Left lung (tissue), 14 donors: ENCODE measurements at places on chromosomes 3 and 15. TPM values are rescaled to one million over a fixed set of nuclear protein-coding genes. Genes with fewer than 3 reads are reported as not detected.
A peak's percentile ranks its signal among the peaks of the same experiment; 100 is the strongest.

DNA sequence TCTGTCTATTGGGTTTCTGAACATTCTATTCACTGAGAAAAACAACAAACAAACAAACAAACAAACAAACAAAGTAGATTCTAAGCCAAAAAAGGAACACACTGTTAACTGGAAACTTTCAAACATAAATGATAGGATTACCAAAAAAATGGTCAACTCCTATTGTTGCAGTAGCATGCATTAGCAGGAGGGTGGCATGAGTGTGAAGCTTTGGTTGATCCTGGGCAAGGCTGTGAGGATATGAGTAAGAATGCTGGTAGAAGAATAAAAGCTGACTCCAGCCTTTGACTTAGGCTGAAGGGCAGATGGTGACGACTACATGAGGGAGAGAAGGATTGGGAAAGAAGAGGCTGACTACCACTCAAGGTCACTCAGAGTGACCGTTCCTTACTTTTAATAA lies 810.3 kb downstream of the VGLL3 start:
- no peak overlapping the region for H3K4me3 ChIP-seq
- no peaks in the 10 kb centered on the region for H3K27me3 ChIP-seq
- no peaks in the 10 kb centered on the region for H3K4me1 ChIP-seq
- H3K36me3 ChIP-seq: no peaks in the 10 kb centered on the region
- no peak overlapping the region for H3K27ac ChIP-seq
- DNase-seq: no peak

DNA sequence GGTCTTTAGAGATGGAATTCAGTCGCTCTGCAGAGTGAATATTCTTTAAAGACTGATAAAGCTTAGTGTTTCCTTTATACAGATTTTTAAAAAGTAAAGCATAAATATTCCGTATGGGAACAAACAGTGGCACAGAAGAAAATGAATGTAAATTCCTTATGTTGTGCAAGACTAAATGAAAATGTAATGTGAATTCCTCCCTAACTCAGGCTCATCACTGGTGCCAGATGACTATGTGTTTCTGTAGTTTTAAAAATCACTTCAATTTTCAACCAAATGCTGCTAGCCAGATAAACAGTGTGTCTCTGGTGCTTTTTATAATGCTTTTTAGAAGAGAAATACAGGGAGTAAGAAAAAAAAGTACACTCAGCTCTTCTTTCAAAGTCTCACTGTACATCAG lies 154.8 kb upstream of the SNTN start:
- H3K27ac ChIP-seq: no peak overlapping the region
- no peaks in the 10 kb centered on the region for H3K27me3 ChIP-seq
- H3K4me1 ChIP-seq: no peaks in the 10 kb centered on the region

DNA sequence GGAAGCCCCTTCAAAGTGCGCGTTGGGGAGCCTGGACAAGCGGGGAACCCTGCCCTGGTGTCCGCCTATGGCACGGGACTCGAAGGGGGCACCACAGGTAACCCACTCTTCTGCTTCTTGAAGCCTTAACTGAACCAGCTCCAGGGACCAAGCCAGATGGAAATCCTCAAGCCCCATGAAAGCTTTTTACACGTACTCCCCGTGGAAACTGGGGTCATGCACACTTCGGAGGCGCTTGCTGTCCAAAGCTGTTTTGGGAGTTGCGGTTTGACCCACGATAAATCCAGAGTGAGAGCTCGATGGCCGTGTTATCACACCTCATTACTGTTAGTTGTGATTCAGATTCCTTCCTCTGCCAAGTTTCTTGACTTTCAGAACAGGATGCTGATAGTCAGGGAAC lies 47.5 kb downstream of the DNASE1L3 start:
- peak; percentile 59 for DNase-seq
- H3K4me3 ChIP-seq: no peak overlapping the region
- no peaks in the 10 kb centered on the region for H3K27me3 ChIP-seq
- H3K36me3 ChIP-seq: peaks cover 50% of the 10 kb centered on the region

DNA sequence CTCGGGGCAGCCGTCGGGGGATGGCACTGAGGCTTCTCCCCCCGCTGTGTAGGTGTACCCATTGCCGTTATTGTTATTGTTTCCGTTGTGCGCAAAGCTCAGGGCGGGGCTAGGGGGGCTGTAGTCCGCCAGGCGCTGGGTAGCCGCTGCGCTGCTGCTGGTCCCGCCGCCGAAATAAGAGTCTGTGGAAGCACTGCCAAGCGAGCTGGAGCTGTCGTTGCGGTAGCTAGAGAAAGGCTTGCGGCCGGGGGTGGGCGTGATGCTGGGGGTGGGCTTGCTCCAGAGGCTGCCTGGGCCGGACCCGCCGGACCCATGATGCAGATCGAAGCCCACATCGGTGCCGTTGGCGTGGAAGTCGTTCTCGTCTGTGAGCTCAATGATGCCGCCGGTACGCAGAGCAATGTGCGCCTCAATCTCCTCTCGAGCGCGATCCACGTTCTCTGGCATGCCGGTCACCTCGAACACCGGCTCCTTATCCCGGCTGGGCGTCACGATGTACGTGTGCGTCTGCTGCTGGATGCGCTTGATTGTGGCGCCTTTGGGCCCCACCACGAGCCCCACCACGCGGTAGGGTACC lies 1.9 kb downstream of the MEX3B start:
- H3K4me1 ChIP-seq: peaks cover 27% of the 10 kb centered on the region
- H3K4me3 ChIP-seq: peak overlapping the region; percentile 79
- no peak overlapping the region for H3K27ac ChIP-seq
- no peak for DNase-seq

The TMC3 gene
- not detected for total RNA-seq

DNA sequence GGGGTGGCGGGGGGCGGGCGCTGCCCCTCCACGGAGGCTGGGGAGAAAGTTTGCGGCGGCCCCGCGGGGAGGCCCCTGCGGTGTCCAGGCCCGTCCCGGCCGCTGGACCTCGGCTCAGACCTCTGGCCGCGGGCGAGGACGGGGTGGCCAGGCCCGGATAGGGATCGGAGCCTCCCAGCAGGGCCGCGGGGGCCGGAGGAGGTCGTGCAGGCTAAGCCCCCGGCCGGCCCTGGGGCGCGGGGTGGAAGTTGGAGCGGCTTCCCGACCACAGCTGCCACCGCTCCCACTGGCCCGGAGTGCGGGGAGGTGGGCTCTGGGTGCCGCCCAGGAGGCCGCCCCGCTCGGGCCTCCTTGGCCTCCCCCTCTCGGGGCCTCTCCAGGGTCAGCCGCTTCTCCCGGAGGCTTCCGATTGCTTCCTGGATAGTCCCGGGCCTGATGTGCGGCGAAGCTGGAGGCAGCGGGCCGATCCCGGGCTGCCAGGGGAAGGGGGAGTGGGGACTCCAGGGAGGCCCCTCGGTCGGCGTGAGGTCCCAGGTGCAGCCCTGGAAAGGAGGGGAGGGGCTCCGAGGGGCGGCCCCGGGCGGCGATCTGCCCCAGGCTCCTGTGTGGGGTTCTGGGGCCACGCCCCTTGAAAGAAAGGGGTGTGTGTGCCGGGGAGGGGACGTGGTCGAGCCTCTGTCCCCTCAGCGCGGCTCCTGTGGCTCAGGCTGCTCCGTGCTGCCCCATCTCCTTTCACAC lies 907 bp downstream of the PLXNA1 start:
- DNase-seq: no peak
- peak overlapping the region; percentile 66 for H3K4me3 ChIP-seq
- peaks cover 12% of the 10 kb centered on the region for H3K4me1 ChIP-seq
- H3K27me3 ChIP-seq: no peaks in the 10 kb centered on the region

The HTR3E gene
- total RNA-seq: not detected

The ZKSCAN7 gene
- 6.0 TPM for total RNA-seq
